NCI-H1930 (cell line): ENCODE measurements at places on chromosomes 6 and 20.

GRCh38 chr20:22681591-22682248 is 97.3 kb upstream of the FOXA2 start:
- no peak for DNase-seq

GRCh38 chr6:81938991-81939732 is 186.7 kb upstream of the TENT5A start:
- DNase-seq, result no peak

- DNase-seq, result no peak
These were observed 314.5 kb downstream of the KIF16B start for GRCh38 chr20:16258766-16259165.

- DNase-seq, result no peak
These were observed 296.6 kb downstream of the PHACTR1 start for GRCh38 chr6:13012977-13013680.

DNA sequence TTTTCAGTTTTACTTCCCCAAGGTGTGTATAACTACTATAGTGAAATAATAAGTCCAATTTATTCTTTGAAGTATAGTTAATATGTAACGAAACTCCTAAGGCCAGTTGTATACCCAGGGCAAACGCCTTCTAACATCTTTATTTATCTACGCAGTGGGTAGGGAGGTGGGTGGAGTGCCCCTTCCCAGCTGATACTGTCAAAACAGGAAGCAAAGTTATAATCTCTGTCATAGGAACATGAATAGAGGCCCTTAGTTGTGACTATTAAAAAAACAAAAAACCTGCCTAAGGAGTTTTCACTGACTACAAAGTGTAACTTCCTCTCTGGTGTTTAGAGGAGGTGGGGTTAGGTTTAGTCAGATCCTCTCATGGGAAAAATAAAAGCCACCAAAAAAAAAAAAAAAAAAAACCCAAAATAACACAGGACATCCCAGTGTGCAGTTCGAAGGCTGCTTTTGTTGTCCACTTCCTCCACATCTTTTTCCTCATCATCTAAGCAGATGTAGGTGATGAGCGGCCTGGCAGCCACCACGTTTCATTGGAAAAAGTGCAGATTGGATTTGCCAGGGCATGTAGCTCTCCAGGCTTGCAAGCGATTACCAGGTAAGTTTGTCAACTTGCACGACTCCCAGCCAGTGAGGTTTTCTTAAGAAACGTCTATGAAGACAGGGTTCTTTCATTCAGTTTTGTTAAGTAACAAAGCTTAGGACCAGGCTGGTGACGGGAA is 58.7 kb downstream of the UTRN start:
- no peak for DNase-seq

DNA sequence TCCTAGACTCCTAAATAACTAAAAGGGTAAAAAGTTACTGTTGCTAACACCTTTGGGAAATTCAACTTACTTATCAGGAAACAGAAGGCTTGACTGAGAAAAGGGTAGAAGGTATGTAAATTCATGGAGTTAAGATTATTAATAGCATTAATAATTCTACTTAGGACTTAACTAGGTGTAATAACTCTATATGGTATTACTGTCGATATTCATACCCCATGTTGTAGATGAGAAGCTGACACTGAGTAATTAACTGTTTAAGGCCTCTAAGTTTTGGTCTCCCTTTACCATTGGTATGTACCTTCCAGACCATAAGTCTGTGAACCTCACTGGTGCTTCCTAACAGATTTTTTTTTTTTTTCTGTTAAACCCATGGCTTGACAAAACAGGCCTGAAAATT is 15.4 kb downstream of the GLO1 start:
- DNase-seq, result no peak

- DNase-seq, result no peak
These were observed 178.2 kb upstream of the CST7 start for GRCh38 chr20:24770628-24771541.

DNA sequence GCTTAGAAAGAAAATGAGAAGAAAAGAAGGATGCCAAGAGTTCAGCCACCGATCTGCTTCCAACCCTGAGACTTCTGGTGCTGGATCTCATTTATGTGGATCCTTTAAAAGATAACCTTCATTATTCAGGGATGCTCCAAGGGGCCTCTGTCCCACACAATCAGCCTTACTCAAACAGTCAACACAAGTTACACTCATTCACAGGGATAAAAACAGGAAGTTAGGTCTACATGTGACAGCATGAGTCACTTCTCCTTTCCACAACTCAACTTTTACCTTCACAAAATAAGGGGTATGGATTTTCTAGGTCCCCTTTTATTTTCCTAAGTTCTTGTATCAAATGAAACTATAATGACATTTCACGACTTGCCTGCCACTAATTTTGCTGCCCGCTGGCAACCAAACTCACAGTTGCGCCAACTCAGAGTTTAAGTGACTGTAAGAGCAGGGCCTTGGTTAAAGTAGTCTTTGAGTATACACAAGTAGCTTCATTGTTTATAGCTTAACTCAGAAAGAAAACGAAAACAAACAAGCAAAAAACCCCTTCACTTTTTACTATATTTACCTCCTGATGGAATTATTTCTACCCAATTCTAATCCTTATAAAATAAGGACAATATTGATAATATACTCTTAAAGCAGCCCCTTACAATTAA is 278.8 kb upstream of the RUNX2 start:
- no peak for DNase-seq

GRCh38 chr6:111685058-111685457 is 79.4 kb upstream of the TRAF3IP2 start:
- no peak for DNase-seq

DNA sequence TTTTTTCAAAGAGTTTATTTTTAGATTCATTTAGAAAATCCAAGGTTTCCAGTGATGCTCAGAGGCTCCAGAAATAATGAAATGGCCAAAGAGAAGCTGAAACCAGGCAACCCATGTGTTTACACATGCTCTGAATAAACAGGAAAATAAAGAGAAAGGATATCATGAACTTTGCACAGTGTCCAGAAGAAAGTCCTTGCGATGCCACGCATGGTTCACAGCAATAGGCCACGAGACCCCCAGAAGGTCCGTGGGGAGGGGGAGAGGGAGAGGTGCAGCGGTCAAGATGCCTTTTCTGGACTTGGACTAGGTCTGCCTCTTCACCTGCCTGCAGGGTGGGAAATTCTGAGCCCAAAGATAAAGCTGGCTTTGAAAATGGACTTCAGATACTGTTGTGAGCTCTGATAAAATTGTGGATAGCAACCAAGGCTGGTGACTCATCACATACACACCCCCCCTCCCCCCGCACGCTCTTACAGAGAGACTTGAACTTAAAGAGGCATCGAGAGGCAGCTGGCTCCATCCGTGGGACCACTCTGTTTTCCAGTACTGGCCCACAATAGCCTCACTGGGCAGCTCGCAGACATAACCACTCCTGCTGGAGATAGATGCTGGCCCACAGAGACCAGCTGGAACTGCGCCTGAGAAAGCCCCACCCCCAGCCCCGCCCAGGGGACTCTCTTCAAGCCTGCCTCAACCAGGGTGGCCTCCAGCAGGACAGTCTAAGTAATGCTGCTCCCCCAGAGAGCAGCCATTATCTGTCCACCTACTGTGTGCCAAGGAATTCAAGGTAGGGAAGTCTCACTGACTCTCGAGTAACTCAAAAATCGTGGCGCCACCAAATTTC is 21.2 kb upstream of the NFATC2 start:
- DNase-seq, result no peak
